Endothelial cell of umbilical vein (primary cell): ENCODE measurements at places on chromosomes 5 and 9. TPM values are rescaled to one million over a fixed set of nuclear protein-coding genes. Genes with fewer than 3 reads are reported as not detected.

The ENG gene
- polyA plus RNA-seq: 338 and 355 TPM in 2 replicates

DNA sequence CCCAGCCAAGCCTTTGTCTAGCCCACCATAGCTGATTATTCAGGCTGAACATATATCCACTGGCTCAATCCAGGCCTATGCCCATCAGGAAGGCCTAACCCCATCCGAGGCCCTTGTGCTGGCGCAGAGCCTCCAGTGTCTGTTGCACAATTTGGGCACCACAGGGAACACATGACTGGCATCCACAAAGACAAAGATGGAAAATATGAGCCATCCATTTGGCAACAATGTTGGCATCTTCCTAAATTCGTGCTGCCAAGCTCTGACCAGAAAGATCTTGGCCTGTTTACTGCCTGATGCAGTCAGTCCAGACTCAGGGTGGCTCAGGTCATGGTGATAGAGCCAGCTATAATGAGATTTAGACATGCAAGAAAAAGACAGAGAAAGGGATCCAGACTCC is 233.8 kb downstream of the PIK3R1 start:
- DNase-seq: no peak

The DCTN4 gene
- 18.8 and 22.4 TPM in 2 replicates for polyA plus RNA-seq

The TBC1D13 gene
- polyA plus RNA-seq: 41.9 and 43.9 TPM in 2 replicates

GRCh38 chr5:166594567-166594966 is 1696.9 kb upstream of the WWC1 start:
- DNase-seq: no peak

GRCh38 chr9:79300068-79300467 is 271.7 kb upstream of the TLE4 start:
- DNase-seq: no peak

The BARHL1 gene
- not detected in 2 replicates for polyA plus RNA-seq

The DNLZ gene
- 23.0 and 38.4 TPM in 2 replicates for polyA plus RNA-seq

The SCGB3A2 gene
- not detected in 2 replicates for polyA plus RNA-seq

DNA sequence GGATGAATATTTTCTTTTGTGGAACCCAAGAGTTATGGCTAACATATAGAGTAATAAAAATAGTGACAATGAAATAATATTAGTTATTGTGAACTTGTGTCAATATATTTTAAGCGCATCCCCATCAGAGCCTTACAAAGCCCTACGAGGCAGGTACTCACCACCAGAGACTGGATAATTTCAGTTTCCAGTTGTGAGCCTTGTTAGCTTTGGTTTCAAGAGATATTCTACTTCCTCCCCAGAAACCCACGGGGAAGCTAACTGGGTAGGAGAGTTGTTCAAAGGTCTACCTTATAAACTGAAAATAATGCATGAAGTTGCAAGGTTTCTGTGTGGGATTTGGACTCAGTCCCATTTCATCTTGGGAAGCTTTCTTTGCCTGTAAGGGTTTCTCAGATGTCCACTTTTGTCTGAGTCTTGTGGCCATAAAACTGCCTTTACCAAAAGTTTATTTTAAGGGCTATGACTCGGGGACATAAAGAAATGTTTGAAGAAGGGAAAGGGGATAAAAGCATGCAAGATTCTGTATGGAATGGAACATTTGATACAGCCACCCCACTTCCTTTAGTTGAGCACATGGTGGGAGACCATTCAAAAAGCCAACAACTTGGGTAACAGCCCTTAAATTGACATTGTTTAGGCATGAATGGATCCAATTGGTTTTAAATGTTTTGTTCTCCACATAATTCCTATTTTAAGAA is 57.4 kb upstream of the ANKRD55 start:
- DNase-seq: no peak

The PCBD2 gene
- polyA plus RNA-seq: 4.0 and 4.2 TPM in 2 replicates

The CYLC2 gene
- polyA plus RNA-seq: not detected in 2 replicates

DNA sequence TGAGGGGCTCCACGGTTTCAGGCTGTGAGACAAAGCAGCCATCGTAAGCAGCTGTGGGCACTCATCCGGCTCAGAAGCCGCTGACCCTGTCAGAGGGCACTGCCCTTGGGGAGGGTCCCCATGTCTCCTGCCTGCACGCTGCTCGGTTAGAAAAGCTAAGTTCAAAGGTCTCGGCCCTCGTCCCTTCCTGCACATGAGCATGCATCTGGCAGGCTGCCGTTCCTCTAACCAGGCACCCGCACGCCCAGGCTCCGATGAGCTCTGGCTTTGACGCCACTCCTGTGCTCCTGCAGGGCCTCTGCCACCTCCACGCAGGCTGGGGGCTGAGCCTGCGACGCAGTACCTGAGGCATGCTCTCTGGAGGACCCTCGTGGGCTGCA is 51.3 kb downstream of the NKD2 start:
- no peak for DNase-seq

DNA sequence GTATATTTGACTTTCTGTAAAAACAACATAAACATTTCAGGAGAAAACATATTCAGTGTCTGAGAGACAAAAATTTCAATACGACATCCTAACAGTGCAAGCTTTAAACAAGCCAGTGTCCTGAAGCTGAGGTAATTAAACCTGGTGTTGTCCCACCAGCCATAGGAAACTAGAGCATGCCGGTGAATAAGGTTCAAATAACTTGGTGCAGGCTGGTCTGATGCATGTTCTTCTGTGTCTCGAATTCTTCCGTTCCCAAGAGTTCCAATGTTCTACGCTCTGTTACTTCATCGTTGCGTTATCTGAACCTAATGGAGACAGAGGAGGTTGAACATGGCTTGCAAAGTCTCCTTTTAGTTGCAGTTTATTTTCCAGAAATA is 48.9 kb downstream of the ADAMTS16 start:
- DNase-seq: no peak

GRCh38 chr5:79842006-79842881 is 148.8 kb downstream of the MTX3 start:
- DNase-seq: no peak

GRCh38 chr5:65480306-65480865 is 1.3 kb downstream of the ADAMTS6 start:
- peak; percentile 91 for DNase-seq

DNA sequence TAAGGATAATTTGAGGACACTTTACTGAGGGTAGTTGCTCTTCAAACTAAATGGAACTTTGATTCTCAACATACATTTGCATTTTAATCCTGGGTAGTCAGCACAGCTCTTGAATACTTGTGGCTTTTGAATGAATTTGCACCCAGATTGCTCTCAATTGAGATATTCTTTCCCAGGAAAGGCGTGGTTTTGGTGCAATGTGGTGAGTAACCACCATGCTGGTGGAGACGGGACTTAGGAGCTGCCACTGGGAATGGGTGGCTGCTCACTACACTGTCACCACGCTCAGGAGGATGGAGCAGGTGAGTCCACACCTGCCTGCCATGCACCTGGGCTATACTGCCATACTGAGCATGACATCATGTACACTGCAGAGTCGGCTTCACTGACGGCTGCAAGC is 99.2 kb downstream of the IRX1 start:
- DNase-seq: no peak

DNA sequence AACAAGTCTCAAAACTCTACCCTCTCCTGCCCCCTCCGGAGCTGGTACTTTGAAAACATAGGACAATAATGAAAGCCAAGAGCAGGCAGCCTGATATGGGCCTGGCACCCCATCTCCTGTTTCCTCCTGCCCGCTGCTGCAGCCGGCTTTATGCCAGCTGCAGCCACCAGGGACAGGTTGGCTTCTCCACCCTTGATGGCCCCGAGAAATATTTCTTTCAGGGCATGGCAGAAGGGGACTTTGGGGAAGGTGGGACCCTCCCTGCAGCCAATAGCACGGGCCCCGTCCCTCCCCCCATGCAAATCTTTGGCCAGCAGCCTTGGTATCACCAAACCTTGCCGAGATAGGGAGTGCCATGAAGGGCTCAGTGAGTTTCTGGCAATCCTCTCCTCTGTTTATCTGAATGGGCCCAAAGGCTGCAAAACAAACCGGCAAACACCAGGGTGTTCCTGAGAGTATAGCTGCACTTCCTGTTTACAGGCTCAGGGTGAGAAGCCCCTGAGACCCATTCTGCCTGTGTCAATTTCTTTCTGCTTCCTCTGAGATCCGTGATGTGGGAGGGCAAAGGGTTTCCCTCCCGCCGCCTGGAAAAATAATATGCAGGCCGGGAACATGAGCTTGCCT is 73.4 kb upstream of the BOD1 start:
- peak; percentile 51 for DNase-seq

DNA sequence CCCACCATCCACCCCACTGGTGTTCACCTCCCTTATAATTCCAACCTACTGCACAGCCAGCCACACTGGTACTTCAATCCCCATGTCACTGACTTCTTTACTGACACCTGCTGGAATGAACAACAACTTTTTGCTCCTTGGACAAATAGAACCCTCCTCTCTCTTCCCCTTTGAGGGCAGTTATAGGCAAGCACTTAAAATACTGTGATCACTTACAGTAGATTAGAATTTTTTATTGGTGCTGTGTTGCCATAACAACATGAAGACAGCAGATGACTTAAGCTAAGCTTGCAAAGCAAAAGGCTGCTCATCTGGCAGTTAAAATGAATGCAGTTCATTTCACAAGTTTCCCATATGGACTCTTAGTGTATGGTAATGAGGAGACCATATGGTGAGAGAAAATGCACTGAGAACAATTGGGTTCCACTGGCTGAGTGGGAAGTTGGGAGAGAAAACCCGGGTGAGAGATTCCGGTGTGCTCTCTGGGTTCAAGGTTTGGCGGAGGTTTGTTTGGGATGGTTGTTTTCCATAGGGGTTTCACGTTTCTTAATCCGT is 374.3 kb downstream of the EBF1 start:
- DNase-seq: no peak

DNA sequence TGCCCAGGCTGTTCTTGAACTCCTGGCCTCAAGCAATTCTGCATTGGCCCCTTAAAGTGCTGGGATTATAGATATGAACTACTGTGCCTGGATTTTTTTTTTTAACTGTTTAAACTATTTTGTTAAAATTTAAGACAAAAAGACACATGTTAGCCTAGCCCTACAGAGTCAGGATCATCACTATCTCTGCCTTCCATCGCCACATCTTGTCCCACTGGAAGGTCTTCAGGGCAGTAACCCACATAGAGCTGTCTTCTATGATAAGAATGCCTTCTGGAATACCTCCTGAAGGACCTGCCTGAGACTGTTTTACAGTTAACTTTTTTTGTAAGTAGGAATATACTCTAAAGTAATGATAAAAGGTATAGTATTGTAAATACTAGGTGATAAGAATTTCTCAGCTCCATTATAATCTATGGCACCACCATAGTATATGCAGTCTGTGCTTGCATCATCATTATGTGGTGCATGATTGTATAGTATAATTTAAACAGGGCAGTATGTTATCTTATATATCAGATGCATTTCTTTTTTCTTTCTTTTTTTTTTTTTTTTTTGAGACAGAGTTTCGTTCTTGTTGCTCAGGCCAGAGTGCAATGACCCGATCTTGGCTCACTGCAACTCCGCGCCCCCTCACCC is 52.7 kb downstream of the DENND4C start:
- DNase-seq: no peak

The LCN1 gene
- not detected in 2 replicates for polyA plus RNA-seq

- DNase-seq: no peak
Observed at GRCh38 chr5:159412284-159413046, 82.2 kb upstream of the IL12B start.

The AGXT2 gene
- polyA plus RNA-seq: not detected in 2 replicates

GRCh38 chr9:86828631-86829030 is 118.7 kb downstream of the GAS1 start:
- no peak for DNase-seq

- no peak for DNase-seq
Observed at GRCh38 chr9:83505282-83505681, 32.9 kb downstream of the FRMD3 start.

GRCh38 chr5:109329333-109330237 is 80.2 kb downstream of the PJA2 start:
- peak; percentile 57 for DNase-seq

GRCh38 chr5:64594601-64595000 is 88.8 kb downstream of the RGS7BP start:
- DNase-seq: no peak

DNA sequence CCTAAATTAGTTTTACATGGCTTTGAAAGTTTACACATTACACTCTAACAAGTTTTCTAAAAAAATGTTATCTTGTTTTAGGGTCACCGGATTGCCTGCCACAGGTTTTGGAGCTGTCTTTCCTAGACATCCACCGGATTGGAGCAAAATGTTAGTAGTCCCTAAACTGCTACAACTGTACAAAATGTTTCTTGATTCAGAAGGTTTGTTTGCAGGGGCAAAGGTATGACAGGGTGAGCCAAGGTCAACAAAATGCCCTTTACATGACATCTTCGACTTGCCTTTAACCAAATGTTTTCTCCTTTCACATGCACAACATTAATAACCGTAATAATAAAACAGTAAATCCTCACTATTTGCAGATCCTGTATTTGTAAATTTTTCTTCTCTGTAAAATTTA is 37.2 kb downstream of the CFAP95 start:
- no peak for DNase-seq
